ENCODE measurements at places on chromosomes 16 and 17. TPM values are rescaled to one million over a fixed set of nuclear protein-coding genes. Genes with fewer than 3 reads are reported as not detected.

- DNase-seq, result peak; percentile 71
Measured at GRCh38 chr16:57485916-57486857, at the start of gene DOK4. Gene DOK4 (minus strand): TSS chr16:57486493. CDS start chr16:57479507, 6,986 bp downstream.

GRCh38 chr16:85898521-85899442, at the start of gene IRF8:
Gene IRF8 (plus strand): TSS chr16:85899162. CDS start chr16:85903016, 3,854 bp downstream.
- DNase-seq, result peak; percentile 51

DNA sequence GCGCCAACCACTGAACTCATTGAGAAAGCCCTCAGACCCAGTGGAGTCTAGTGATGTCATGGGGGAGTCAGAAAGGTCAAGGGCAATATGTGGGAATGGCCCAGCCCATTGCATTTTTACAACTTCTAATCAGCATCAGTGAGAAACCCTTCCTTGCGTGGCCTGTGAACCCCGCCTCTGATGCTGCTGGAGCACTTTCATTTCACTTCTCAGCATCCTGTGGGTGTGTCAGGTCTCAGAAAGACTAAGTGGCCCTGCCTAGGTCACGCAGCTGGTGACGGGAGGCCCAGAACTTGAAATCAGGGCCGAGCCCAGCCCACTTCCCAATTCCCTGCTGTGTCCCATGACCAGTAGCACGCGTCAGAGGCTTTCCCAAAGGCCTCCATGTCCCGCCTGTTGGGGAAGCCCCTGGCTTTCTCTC, 6.1 kb downstream of the DNAI2 start:
- DNase-seq, result no peak

DNA sequence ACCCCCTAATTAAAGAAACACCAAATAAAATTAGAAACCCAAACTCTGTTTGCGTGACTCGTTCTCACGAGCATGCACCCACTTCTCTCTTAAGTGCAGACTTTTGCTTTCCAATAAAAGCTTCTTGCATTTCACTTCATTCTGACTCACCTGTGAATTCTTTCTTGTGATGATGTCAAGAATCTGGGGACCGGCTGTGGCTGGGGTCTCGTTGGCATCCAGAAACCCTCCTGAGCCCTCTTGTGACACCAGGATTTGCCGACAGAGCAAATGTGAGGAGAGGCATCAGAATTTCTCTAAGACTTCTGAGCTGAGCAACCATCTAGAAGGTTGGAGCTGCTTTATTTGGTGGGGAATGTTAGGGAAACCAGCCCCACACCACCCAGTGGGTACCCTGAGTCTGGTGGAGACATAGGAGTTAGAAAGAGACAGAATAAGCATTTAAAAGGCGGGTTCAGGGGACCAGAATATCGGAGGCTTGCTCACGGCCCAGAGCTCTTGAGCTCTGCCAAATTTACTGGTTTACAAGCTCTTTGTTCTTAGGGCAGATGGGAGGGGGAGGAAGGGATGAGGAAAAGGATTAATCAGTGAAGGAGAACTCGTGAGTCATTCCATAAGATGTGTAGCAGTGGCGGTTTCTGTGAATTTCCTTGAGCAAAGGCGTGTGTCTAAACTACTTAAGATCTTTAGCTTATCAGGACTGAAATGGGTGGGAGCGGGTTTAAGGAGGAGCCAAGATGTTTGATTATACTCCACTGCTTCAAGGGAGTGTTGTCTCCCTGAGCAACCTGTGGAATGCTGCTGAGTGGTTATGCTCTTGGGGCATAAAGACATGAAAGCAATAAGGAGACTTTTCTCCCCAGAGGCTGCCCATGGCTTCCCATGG, 24.2 kb upstream of the TMC5 start:
- no peak for DNase-seq

- no peak for DNase-seq
Measured at GRCh38 chr16:10994571-10994970, 50.2 kb downstream of the CLEC16A start.

DNA sequence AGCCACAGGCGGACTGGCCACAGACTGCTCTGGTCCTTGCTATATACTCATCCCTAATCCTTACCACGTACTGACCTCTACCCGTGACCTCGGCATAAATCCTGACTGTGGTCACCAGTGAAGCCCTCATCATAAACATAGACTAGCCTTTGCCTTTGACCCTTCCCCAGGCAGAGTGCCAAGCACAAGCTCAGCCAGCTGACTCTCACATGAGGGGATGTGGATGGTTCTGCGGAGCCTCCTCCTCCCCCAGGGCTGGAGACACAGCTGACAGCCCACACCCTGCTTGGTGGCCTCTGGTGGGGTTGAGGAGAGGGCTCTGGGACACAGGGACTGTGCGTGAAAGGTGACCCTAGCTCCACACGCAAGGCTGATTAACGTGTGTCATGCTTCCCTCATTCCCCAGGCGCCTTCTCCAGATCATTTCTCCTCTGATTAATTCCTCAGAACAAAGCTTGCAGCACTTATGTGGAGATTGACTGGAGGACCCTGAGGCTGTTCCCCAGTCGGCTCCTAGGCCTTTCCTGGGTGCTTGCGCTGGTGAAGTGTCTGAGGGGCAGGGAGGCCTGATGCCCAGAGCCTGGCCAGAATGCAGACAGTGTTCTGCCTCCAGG, 241.5 kb upstream of the NLRP1 start:
- peak; percentile 36 for DNase-seq

DNA sequence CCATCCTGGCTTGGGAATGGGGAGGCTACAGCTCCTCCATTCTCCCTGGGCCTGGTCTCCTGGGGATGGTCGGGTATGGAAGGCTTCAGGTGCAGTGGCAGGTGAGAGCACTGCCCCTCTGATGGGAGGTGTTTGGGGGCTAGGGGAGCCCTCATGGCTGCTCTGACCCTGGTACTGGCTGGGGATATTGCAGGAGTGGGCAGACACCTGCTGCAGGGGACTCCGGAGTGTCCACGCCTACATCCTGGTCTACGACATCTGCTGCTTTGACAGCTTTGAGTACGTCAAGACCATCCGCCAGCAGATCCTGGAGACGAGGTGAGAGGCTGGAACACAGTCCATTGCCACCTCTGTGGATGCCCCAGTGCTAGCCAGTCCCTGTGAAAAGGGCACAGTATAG, 8.8 kb downstream of the RASL10B start:
- no peak for DNase-seq

GRCh38 chr17:72862276-72862999, 230.1 kb downstream of the SLC39A11 start:
- DNase-seq, result no peak

DNA sequence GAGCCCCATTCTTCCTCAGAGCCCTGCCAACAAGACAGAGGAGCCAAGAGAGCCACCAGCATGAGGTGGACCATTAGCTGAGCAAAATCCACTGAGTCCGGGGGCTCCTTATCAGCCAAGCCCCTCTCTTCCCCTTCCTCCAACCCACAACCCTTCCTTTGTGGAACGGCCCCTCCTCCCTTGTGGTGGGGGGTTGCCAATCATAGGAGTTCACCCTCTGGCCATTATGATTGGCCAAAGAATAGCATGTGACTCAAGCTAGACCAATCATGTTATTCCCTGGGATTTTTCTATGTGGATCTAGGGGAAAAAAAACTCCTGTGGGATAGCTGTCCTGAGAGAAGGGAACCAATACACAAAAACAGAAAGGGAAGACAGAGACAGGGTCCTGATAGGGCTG, 120.5 kb downstream of the C16orf95 start:
- DNase-seq, result no peak

- no peak for DNase-seq
Measured at GRCh38 chr17:606508-607250, 108.0 kb downstream of the VPS53 start.

SP6 gene
- polyA plus RNA-seq, result 1.2 TPM

PIGS gene
- 52.0 TPM for polyA plus RNA-seq

ZG16 gene
- 0.07 TPM for polyA plus RNA-seq

ZSCAN10 gene
- polyA plus RNA-seq, result 0.22 TPM

HAS3 gene
- polyA plus RNA-seq, result 2.7 TPM

RASL10B gene
- 1.9 TPM for polyA plus RNA-seq

DNAH3 gene
- 0.31 TPM for polyA plus RNA-seq

CFAP97D1 gene
- 0.10 TPM for polyA plus RNA-seq

Measured in muscle of back (tissue), 13 donors.